Kidney epithelial cell (primary cell): ENCODE measurements at places on chromosomes 1 and 21.

- DNase-seq, result no peak
Measured at GRCh38 chr1:94011709-94012595, 102.7 kb upstream of the GCLM start.

DNA sequence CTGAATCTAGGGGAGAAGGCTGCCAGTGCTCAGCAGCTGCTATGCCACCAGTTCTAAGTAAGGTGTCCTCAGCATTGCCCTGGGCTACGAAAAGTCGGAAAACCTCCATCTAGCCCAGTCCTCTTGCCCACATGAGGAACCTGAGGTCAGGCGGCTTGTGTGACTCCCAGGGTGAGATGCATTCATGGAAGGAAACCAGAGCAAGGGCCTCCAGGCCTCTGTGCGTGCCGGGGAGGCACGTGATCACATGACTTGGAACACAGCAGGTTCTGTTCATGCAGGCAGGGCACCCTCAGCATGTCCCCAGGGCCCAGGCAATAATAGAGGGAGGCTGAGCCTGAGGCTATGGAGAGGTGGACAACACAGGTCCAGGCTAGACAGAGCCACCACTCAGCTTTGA, 312.5 kb upstream of the DUSP10 start:
- no peak for DNase-seq

DNA sequence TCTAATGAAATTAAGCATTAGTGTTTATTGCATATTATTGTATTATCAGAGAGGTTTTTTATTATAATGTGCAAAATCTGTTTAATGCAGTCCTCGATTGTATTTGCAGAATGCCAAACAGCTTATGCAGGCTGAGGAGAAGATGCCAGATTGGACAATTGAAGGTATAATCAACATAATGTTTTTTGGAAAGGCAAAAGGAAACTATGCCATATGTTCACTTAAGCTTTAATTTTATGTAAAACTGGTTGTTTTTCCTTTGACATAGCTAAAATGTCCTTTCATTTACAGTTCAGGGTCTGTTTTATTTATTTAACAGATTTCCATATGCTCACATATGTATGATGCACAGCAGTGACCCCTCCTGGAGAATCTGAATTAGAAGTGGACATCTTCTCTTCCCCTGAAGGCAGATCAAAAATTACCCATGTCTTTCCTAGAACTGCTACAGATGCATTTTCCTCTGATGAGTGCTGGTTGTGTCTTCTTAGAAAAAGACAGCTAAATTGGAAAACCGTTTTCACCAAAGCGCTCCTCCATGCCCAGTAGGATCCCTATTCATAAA, 143.5 kb upstream of the USH2A start:
- no peak for DNase-seq

DNA sequence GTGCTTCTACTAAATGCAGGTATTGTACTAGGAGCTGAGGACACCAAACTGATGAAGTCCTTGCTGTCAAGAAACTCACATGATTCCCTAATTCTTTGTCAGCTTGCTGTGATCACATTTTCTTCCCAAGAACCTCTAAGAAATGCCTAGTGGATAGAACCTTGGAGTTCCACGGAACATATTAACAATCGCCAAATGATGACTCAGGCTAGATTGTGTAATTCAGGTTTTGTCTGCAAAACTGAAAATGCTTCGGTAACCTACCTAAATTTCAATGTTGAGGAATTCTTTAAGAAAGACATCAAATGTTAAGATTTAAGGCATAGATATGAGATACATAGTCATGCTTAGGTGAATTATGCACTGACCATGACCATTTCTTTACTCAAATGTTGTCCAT, 1.7 kb upstream of the GADD45A start:
- peak; percentile 28 for DNase-seq

GRCh38 chr1:53390736-53391135, 62.9 kb upstream of the LRP8 start:
- DNase-seq, result no peak

- DNase-seq, result no peak
Measured at GRCh38 chr1:79777481-79778219, 771.1 kb upstream of the ADGRL4 start.

- DNase-seq, result no peak
Measured at GRCh38 chr21:37153196-37153934, 80.3 kb downstream of the TTC3 start.

DNA sequence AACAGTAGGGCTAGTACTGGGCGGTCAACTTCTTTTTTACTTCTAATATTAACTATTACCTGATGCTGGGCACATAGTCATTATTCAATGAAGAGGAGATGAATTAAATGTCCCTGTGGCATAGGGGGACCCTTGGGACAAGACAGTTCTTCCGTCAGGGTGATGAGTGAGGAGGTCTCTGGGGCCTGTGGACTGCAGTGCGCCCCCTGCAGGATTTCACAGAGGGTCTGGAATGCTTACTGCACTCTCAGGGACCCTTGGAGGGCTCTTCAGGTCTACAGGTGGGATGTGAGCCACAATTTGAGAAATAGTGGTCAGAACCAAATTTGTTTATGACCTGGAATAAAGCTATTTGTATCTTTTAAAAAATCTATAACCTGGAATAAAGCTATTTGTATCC, 149.4 kb downstream of the FAM78B start:
- no peak for DNase-seq

- no peak for DNase-seq
Measured at GRCh38 chr1:212478467-212479025, 45.8 kb downstream of the NENF start.

- DNase-seq, result no peak
Measured at GRCh38 chr1:39576016-39576657, 453 bp downstream of the PABPC4 start.

DNA sequence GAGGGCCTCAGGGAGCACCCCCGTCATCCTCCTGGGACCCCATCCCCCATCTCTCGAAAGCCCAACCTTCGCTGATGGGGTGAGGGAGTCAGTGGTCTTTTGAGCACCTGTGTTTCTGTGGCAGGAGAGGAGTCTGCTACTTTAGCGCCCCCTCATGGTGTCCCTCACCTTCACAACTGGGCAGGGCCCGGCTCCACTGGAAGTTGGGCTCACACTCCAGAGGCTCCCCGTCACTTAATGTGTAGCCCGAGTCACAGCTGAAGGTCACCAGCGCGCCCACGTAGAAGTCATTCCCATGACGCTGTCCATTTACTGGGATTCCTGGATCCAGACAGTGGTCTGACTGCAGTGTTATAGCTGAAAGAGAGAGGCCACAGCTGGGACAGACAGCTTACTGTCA, 139.5 kb upstream of the HMGB4 start:
- no peak for DNase-seq

DNA sequence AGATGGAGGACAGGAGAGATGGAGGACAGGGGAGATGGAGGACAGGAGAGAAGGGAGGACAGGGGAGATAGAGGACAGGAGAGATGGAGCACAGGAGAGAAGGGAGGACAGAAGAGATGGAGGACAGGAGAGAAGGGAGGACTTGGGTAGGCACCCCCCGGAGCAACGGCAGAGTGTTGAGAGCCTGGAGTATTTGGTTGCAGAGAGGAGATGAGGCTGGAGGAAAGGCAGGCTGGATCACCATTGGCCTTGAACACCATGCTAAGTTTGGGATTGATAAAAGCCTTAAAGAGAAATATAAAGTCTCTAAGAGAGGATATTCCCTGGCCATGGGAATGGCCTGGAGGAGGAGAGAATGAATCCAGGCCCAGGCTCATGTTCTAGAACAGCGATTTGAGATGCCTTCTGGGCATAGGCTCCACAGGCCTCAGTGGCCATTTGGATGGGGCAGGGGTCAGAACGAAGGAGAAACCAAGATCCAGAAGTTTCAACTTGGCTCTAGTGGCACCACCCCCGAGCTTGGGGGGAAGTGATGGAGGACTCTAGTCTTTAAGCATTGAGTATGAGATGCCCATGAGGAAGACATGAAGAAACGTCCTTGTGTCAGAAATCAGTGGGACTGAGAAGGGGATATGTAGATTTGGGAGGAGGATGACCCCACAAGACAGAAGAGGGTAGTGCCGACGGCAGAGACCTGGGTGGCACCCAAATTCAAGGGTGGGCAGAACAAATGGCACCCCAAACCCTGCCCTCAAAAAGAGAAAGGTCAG, 47.9 kb upstream of the EDN2 start:
- DNase-seq, result no peak

- no peak for DNase-seq
Measured at GRCh38 chr1:213491468-213491867, 440.4 kb downstream of the RPS6KC1 start.

DNA sequence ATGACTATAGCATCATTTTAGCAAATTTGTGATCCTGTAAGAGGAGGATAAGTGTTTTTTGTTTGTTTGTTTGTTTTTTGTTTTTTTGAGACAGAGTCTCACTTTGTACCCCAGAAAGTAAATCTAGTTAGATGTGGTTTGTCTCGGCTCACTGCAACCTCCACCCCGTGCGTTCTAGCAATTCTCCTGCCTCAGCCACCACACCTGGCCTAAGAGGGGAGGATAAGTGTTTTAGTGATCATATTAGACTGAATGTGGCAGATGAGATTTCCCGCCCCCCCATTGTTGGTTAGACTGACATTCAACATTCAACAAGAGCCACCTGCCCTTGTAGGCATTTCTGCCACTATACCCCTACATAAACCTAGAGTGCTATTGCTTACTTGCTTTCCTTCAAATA, 98.5 kb downstream of the OSBPL9 start:
- no peak for DNase-seq

DNA sequence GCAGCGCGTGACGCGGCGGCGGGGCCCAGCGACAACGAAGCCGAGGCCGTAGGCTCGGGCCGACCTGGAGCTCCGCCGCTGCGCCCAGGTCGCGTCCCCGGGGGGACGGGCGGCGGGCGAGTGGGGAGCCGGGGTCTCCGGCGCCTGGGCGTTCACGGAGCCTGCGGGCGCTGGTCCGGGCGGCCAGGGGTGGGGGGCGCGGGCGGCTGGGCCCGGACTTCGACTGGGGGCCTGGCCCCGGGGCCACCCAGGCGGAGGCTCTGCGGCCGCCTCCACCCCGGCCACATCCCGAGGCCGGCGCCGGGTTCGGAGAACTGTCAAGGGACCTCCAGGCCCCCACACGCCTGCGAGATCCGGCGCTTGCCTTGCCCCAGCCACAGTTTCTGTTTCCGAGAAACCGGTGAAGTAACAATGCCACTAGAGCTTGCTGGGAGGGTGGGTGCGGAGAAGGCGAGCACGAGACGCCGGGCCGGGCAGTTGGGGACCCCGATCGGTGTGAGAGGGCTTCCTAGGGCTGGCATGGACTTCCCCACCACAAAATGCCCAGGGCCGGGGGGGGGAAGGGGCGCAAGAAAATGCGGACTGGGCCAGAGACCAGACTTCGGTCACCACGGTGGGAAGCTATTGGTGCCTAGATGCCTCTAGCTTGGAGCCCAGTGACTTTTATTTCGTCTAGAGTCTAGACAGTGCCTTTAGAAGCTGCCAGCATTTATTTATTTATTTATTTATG, 501 bp downstream of the FBXO6 start:
- DNase-seq, result no peak

DNA sequence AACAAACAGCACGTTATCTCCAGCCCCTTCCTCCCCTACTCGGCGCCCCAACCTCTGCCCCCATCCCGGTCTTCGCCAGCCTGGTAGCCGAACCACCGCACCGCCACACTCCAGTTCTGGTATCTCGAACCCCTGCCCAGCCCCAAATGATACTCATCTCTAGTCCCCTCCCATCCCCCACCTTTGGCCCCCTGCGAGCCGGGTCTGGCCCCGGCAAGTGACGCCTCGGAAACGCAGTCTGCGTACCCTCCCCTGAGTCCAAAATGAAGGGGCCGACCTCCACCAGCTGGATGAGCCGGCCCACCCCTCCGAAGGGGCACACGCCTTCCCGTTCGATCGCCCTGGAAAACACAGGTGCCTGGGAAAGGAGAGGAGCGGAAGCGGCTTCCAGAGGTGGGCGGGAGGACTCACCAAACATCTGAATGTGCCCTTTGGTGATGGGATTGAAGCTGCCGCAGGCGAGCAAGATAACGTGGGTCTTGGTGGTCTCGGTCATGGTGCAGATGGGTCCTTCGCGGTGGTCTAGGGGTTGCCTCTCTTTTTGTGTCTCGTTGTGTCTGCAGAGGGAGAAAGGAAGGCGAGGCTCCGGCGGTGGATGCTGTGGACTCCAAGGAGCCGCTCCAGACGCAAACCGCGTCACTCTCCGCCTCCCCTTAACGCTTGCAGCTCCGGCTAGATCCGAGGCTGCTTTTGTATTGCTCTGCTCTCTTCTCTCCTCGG, at the start of gene NMNAT2:
TSS of gene NMNAT2 (minus strand) at position 609 of the 720 bp plus-strand sequence. CDS start at position 496, 113 bp downstream.
- no peak for DNase-seq

DNA sequence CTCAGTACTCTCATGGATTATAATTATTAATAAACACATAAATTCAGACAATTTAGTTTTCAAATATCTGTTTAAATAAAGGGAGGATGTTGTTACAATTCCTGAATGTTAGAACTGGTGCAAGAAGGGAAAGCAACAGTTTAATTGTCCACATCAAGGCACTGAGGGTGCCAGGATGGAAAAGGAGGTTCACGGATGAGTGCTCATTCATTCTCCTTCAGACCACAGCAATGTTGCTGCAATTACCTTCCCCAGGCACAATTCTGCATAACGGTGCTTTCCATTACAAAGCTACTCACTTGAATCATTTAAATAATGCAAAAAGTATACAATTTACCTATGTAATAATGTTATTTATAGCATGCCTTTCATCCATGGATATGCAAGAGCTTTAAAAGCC, 52.3 kb upstream of the COG2 start:
- no peak for DNase-seq

DNA sequence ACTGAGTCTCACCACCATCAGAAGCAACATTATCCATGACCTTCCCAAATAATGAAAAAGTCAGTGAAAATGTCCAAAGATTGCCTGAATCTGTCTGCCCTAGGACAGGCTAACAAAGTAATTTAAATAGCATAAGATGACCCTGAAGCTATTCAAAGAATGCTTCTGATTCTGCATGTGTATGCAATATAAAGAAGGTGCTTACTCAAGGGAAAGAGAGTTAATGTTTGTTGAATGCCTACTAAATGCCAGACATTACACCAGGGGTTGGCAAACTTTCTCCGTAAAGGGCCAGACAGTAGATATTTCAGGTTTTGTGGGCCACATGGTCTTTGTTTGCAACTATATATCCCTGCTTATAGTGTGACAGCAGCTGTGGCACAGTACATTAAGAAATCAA, 221.9 kb upstream of the DMRTA2 start:
- DNase-seq, result no peak

GRCh38 chr1:109929588-109930251, 19.1 kb downstream of the CSF1 start:
- no peak for DNase-seq

GRCh38 chr1:205763980-205764379, 11.3 kb downstream of the RAB29 start:
- no peak for DNase-seq

GRCh38 chr21:41367301-41367944, 5.6 kb downstream of the MX2 start:
- DNase-seq, result no peak

DNA sequence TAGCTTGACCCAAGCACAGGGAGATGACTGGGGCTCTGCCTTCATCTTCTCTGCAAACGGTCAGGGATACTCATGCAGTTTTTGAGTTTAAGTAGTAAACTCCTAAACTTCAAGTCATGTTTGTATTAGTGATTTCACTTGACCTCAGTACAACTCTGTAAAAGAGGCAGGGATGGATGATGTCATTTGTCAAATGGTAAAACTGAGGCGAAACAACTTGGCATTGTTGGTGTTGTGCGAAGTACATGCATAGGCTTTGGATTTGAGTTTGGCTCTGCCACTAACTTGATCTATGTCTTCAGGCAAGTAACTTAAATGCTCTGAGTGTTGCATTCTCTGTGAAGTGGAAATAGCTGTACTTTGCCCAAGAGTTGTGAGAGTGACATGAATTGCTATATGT, 42.7 kb downstream of the WNT4 start:
- DNase-seq, result no peak

GRCh38 chr1:91273875-91274274, 130.8 kb downstream of the HFM1 start:
- no peak for DNase-seq

GRCh38 chr1:213680677-213681325, 307.0 kb upstream of the PROX1 start:
- no peak for DNase-seq
